ENCODE measurements at places on chromosomes 3 and 15.

DNA sequence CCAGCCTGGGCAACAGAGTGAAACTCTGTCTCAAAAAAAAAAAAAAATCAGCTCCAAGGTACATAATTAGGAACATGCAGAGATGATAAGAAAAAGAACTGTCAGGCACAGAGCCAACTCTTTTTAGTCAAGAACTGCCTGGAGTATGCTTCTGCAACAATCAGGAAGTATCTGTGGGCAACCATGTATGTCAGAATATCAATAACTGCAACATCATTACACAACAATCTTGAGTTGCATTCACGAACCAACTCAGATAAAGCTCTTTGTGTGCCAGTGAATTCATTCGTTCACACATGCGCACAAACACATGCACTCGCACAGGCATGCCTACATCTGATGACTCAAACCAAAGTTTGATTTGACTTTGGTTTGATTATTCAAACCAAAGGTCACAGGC is 32.1 kb downstream of the EFHB start:
- DNase-seq = no peak

DNA sequence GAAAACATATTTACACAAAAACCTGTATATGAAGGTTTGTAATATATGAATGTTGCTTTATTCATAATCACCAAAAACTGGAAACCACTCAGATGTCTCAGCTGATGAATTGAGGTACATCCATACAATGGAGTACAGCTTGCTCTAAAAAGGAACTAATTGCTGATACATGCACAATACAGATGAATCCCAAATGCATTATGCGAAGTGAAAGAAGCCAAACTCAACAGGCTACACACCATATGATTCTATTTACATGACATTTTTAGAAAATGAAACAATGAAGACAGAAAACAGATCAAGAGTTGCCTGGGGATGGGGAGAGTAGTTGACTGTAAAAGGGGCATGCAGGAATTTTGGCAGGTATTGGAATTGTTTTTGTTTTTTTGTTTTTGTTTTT is 95.5 kb downstream of the IQCH start:
- DNase-seq = no peak

DNA sequence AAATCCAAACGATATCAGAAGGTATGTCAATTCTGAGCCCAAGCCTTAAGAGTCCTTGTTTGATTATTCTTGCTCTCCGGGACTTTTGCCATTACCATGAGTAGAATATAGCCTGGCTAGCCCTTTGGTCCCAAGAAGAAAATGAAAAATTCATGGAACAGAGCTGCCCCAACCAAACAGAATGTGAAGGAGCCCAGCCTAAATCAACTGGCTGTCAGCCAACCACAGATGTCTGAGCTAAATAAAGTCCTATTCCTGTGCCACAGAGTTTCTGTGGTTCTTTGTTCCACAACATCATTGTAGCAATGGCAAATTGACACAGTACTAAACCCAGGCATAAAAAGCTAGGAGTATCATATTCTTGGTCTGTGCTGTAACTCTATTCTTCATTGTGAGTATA is 185.2 kb downstream of the CPNE4 start:
- DNase-seq = no peak

DNA sequence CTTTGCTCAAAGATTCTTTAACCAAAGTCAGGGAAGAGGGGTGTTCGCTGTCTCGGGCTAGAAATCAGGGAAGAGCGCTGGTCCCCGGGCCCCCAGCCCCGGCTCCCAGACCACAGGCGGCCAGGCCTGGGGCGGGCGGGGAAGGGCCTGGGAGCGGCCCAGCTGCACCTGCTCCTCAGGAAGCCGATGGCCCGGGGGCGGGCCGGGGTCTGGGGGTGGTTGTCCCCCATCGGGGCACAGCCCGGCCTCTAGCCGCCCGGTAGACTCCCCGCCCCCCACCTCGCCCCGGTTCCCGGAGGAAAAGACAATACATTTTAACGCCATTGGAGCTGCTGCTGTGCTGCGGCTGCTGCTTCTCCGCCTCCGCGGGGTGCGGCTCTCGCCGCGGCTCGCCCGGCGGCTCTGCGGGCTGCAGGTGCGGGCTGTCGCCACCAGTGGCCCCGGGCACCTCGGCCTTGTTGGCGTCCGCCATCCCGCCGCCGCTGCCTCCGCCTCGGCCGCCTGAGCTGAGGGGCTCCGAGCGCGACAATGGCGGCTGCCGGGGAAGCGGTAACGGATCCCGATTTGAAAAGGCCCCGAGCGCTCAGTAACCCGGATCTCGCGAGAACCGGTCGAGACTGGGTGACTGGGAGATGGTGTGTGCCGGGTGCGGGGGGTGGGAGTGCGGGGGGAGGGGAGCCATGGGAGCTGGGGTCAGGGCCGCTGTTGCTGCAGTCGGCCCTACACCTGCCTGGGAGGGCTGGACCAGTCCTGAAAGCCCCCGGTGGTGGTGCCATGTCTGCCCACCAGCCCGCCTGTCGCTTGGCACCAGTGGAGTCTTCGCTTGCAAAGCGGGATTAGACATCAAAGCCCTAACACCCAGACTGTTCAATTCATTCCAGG is at the start of gene MYEF2:
Gene MYEF2 (minus strand): TSS at position 530 of the 882 bp plus-strand sequence. CDS start 58 bp downstream, at position 472.
- peak; percentile 91 for DNase-seq

DNA sequence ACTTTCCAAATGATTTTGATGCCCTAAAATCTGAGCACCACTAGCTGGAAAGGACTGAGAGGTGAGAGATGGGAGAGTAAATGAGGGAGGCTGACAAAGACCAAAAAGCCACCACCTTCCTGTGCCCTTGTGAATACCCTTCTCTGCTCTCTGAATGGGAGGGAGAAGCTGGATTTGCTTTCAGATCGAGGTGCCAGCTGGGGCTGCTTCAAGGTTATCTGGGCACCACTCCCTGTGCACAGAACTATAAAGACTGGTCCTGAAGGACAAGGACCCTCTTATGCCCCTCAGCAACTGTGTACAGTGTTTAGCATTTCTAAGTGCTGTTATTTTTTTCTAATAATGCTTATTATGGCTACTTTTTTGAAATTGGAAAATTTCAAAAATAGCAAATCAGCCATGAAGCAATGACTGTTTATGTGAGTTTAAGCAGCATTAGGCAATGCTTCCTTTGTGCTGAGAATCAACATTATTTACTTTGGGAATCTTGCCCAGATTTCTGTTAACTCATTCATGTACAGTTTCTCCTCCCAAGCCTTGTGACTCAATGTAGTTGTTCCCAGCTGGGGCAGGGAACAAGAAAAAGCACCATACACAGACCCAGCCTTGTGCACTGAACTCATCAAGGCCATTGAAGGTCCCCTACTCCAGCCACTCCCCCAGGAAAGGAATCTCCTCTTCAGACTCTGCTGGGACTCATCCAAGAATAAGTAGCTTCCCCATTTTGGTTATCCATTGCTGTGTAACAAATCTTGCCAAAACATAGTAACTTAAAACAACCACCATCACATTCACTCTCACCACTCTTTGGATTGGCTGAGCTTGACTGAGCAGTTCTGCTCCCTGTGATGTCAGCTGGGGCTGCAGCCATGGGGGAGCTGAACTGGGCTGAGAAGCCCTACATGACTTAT is 37.3 kb upstream of the CDV3 start:
- DNase-seq = no peak

DNA sequence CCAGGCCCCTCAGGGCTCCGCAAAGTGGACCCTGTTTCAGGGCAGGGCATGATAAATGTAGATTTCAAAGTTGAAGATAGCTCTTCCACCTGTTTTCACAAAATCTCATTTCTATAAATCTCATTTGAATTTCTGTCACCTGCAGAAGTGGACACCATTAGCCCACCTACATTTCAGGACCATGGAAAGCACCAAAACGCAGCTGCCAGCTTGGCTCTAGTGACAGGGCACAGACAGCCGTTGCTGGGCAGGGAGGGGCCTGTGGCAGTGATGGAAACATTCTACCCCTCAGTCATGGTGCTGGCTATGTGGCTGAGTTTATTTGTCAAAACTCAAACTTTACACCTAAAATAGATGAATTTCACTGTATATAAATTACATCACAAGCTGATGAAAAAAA is 40.4 kb downstream of the PRR23E start:
- DNase-seq = no peak

GRCh38 chr3:85570819-85571218 is 612.0 kb downstream of the CADM2 start:
- DNase-seq = no peak

DNA sequence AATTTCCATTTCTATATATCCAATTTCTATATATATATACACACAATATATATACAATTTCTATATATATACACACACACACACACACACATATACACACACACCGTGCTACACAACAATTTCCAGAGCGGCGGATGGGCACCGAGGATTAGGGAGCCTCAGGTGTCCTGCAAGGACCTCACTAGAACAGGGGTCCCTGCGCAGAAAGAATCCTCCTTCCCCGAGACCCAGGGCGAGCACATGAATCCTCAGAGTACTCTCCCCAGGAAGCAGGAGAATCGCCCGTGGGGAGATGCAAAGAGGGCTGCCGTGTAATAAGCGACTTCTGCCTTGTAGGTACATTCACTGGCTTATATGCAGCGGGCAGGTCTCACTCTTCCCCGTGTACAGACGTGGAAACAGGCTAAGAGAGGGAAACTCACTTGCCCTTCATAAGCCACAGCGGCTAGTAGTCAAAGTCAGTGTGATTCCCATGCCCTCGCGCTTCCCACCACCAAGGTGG is 467 bp downstream of the PIF1 start:
- peak; percentile 17 for DNase-seq

DNA sequence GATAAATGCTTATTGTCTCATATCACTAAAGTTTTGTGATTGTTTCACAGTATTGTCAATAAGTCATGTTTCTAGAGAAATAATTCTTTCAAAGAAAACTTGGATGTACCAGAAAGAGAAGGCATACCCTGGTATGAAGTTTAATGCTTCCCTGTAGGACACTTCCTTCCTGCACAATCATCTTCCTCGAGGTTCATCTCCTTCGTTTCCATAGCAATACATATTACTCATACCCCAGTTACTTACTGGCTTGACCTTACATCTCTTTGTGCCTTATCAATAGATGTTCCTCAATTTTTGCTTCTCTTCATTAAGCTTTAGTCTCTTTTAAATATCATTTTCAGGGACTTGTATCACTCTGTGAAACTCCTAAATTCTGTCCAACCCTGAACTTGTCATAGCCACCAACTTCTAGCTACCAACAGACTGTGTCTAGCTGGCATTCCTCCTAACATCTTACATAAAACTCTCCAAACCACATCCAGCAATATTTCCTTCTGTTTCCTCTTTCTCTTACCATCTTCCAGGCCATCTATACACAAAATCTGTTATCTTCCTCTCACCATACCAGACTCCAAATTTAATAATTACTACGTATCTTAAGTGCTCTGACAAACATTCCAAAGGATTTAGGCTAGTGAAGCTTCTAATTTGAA is 134.3 kb downstream of the GADL1 start:
- DNase-seq = no peak

- DNase-seq = peak; percentile 25
Measured at GRCh38 chr3:68504201-68504600, 428.1 kb downstream of the TAFA4 start.

- DNase-seq = no peak
Measured at GRCh38 chr3:189789432-189789831, 158.2 kb downstream of the TP63 start.

- peak; percentile 70 for DNase-seq
Measured at GRCh38 chr3:141452045-141452444, 34.8 kb upstream of the RASA2 start.

DNA sequence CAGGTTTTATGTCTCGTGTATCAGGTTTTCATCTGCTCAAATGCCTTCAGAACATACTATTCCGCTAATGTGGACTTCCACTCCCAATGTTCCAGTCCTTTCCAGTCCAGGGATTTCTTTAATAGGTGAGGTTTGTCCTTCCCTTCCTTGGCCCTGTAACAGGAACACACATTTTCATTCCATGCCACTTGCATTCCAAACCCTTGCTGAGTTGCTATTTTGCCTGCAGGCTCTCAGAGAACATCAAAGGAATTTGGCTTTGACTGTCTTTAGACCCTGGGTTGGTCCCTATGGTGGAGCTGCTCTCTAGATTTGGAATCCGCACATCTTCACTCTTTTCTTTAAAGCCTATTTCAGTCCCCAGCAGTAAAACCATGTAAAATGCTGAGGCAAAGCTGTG is 12.3 kb upstream of the ALCAM start:
- DNase-seq = no peak

DNA sequence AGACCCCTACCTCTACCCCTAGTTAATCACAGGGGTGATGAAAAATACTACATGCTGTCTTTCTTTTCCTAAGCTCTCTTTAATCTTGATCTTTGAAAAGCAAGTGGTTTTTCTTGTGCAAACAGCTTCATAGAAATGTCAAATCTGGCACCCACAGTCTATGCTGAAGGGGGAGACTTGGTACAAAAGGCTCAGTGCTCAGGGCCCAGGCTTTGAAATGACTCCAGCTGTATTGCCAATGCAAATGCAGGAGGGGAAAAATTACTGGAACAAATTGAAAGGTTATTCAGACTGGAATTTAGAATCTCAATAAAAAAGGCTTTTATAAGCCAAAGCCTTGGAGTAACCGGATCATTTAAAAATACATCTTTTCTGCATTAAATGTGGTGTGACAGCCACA is 223.9 kb downstream of the LRTM1 start:
- no peak for DNase-seq

GRCh38 chr15:78453447-78453846 is 15.4 kb downstream of the IREB2 start:
- DNase-seq = no peak

DNA sequence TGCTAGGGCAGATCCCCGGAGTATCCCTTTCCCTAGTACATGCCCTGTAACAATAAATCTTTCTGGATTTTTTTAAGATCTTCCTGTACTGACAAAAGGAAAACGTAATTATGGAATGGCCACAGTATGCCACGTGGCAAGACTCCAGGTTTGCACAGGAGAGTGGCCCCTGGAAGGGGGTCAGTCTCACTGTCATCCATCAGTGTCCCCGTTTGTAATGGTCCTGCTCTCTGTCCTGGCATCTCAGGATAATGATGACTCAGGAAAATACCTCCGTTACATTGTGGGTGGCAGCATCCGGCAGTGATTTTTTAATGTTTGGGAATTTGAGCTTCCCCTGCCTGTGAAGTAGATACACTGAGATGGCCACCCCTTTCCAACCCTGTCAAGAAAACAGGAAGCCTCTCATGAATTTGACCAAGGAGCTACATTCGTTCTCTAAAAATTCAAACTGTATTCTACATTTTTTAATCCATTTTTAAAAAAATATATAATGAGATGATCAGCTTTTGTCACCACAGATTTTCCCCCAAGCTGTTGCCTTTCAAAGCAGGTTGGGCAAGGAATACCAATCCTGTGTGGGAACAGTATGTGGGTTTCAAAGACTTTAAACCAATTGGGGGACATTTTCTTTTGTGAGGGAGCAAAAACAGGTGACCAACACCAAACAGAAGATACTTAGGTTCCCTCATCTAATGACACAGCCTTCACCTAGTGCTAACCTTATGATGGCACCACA is 110.4 kb downstream of the C3orf70 start:
- DNase-seq = no peak

GRCh38 chr3:149494022-149494758 is 19.7 kb downstream of the TM4SF4 start:
- DNase-seq = peak; percentile 83

GRCh38 chr3:81684751-81685395 is 76.6 kb downstream of the GBE1 start:
- no peak for DNase-seq

- DNase-seq = no peak
Measured at GRCh38 chr15:76575274-76575673, 238.7 kb downstream of the ISL2 start.

- DNase-seq = no peak
Measured at GRCh38 chr15:74215958-74216357, 13.4 kb upstream of the STRA6 start.
